ENCODE measurements at places on chromosomes 7 and 10.

- no peak for DNase-seq
Measured at GRCh38 chr7:44978511-44979366, at the start of gene MYO1G. Gene MYO1G, minus strand, starts transcription at chr7:44979015. Its CDS starts 54 bp downstream, at chr7:44978961.

DNA sequence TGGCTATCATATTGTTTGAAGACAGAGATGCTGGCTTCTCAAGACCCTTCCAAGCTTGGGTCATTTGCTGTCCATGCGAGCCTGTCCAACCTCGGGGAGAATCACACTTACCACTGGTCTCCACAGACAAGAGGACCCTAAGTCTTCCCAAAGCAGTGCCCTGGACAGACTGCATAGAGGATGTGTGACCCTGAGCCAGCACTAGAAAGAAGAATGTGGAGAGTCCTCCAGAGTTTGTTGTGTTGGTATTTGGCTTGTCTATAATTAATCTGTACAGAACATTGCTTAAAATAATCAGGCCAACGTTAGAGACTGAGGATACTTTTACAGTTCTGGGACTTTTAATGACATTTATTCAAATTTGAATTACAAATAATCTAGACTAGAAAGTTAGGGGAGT, 212.7 kb downstream of the TMEM178B start:
- no peak for DNase-seq

DNA sequence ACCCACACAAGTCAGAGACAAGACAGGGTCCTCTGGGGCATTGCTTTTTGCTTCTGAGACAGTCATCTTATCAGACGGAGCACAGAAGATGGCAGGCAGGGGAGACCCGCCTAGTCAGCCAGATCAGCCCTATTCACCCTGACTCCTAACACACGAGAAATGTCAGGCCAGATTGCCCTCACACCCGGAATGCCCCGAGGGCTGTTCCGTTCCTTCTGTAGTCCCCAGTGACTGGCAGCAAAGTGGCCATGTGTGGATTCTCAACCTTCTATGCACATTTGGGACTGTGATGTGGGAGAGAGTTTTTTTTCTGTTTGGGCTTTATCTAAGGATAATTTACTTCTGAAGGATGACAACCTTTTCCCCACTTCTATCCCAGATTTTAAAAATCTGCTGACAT, 35.5 kb upstream of the TBX20 start:
- DNase-seq, result no peak

- no peak for DNase-seq
Measured at GRCh38 chr10:63718006-63718405, 196.8 kb downstream of the REEP3 start.

DNA sequence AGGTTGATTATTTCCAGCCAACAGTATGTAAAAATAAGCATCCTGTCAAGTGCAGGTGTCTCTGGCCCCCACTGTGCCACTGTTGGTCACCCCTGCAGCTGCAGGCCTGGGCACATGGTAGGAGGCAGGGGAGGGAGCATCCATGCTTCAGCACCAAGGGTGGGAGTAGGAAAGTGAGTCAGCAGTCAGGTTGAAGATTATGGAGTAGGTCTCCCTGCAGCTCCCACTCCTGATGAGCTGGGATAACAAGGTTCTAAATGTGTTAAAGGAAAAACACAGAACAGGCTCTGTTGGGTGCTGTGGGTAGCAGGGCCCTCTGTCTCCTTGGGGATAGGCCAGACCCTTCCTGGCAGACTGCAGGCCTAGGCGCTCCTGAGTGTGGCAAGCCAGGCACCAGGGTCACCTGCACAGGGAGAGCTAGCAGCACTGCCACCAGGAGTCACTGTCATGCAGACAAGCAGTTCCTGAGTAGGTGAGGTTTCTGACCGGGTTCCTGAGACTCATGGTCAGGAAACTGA, 59.3 kb downstream of the NUDCD3 start:
- peak; percentile 25 for DNase-seq

DNA sequence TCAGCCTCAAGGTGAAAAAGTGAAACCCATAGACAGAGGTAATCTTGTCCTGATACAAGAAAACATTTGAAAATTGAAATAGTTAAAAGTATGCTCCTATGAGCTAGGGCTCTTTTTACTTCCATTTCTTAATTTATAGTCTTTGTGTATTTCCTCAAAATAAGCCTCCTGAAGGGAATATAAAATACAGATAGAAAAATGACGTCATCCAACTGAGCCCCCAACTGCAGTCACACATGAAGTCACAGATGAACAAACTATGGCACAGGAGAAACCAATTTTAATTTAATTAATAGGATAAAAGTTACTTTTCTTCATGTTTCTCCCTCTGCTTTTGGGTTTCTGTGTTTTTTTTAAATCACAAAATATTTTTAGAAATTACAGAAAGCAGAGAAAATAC, 280.3 kb downstream of the HTR7 start:
- no peak for DNase-seq

GRCh38 chr10:70652761-70653657, 19.3 kb upstream of the ADAMTS14 start:
- no peak for DNase-seq

DNA sequence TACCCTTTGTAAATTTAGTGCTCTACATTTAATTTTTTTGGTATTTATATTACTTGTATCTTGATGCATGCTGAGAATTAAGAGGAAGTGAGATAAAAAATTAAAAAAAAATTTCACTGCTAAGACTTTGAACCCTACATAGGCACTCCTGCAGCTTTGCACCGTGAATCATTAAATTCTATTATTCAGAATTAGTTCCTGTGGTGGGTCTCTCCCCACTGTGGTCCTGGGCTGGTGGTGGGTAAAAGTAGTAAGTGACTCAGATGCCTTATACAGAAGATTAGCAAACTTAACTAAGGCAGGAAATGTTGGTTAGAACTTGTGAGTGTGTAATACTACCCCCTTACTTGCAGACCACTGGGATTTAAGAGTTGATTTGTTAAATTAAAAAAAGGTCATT, 72.6 kb downstream of the AP3M1 start:
- no peak for DNase-seq
